ENCODE measurements at places on chromosomes 13 and 19.

DNA sequence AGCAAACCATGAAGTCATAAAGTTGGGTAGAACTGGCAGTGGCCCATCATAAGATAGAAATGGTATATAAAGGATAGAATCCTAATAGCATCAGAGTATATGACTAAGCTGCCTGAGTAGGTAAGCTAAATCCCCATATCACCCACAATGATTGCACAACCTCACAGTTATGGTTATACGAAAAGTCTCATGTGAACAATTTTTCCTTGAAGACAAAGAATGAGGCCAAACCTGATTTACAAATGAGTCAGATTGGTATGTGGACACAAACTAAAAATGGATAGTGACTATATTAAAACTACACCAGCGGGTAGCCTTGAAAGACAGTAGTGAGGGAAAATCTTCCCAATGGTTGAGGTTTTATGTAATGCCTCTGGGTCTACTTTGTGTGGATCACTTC is 40.9 kb upstream of the UFM1 start:
- DNase-seq, result no peak

DNA sequence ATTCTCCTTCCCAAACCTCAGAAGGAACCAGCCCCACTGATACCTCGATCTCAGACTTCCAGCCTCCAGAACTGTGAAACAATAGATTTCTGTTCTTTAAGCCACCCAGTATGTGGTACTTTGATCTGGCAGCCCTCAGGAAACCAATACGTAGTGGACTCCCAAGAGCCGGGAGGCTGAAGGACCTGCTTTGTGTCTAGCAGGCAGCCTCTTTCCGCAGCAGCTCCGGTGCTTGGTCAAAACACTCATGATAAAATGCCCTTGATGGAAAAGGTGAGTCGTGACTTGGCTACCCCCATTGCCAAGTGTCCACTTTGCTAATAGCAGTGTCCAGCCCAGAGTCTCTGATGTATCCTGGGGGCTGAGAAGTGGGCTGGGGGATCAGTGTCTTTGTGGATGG is 158.8 kb upstream of the TMTC4 start:
- DNase-seq, result no peak

DNA sequence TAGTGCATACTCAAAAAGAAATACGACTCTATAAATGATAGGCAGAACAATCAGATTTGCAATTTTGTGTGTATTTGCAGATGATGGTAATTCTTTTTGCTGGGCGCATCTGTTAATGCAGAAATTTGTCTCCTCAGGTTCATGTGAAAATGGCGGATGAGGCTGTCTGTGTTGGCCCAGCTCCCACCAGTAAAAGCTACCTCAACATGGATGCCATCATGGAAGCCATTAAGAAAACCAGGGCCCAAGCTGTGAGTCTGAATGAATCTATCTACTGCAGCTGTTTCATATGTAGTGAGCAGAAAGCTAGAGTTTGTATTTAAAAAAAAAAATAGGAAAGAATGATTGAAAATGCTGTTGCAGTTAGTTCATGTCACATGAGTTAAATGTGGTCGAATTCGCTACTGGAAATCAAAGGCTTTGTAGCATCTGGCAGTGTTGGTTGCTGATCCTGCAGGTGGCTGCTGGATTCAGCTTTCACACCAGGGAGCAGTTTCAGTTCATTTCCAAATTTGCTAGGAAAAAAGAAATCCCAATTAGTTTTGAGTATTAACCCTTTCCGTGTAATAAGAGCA is 66.0 kb downstream of the PCCA start:
- DNase-seq, result no peak

- no peak for DNase-seq
Observed at GRCh38 chr13:98752467-98753290, at the start of gene SLC15A1. TSS of gene SLC15A1 (minus strand) at chr13:98752672. CDS start at chr13:98752598, 74 bp downstream.

Data from GF-D8 (cell line).